HepG2 (cell line): ENCODE measurements at places on chromosomes 5 and 9. TPM values are rescaled to one million over a fixed set of nuclear protein-coding genes. Genes with fewer than 3 reads are reported as not detected.
A peak's percentile ranks its signal among the peaks of the same experiment; 100 is the strongest.

DNA sequence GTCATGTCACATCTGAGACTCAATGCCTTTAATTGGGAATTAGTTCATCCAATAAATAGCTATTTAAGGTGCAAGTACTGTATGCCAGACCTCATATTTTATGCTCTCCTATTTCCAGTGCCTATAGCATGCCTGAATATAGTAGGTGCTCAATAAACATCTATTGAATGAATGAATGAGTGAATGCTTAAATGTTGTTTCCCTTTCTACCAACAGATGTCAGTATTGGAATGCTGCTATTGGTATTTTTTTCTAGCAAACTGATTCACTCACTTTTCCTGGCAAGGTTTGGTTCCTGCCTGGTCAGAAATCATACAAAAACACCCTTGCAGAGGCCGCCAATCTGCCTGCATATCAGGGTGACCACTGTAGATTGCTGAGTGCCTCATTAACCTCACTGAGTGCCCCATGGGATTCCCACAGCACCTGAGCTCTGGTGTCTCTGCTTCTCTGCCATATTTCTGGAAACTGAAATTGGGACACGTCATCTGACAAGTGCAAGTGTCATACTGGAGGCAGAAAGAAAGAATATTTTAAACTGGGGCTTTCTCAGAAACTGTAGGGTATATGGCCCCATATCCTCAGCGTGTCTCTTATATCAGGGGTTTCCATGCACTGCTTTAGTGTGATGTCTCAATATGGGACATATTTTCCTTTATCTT, 359.7 kb downstream of the TRIM32 start:
- no peak overlapping the region for H3K27ac ChIP-seq
- DNase-seq: no peak
- H3K4me1 ChIP-seq: no peaks in the 10 kb centered on the region
- H3K36me3 ChIP-seq: no peaks in the 10 kb centered on the region
- no peaks in the 10 kb centered on the region for H3K27me3 ChIP-seq
- H3K4me3 ChIP-seq: no peak overlapping the region

GRCh38 chr5:33901156-33901555, 9.4 kb upstream of the ADAMTS12 start:
- DNase-seq: no peak
- H3K27ac ChIP-seq: no peak overlapping the region
- no peaks in the 10 kb centered on the region for H3K27me3 ChIP-seq
- no peaks in the 10 kb centered on the region for H3K4me1 ChIP-seq
- no peaks in the 10 kb centered on the region for H3K36me3 ChIP-seq
- no peak overlapping the region for H3K4me3 ChIP-seq

- no peaks in the 10 kb centered on the region for H3K4me1 ChIP-seq
- H3K27me3 ChIP-seq: peaks cover 6% of the 10 kb centered on the region; the same call in 1 of the 3 replicates
- DNase-seq: no peak
- H3K36me3 ChIP-seq: no peaks in the 10 kb centered on the region
- H3K27ac ChIP-seq: no peak overlapping the region
- no peak overlapping the region for H3K4me3 ChIP-seq
Observed at GRCh38 chr5:132251220-132251725, 6.2 kb upstream of the PDLIM4 start.

DNA sequence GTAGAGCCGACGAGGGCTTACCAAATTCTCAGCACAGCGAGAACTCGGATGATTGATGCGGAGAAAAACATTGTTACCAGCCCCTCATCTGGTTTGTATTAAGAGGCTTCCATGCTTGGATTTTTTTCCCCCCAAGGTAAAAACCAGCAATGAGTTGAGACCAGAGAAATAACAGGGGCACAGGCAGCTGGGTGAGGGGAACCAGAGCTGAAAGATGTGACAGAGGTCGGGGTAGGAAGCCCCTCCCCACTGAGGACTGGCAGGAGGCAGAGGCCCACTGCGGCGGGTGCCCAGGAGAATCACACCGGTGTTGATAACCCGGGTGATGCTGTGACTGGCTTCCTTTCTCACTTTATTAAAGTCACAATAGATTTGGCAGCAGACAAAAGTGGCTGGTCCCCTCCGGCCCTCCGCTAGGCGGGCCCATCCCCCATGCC, 116.5 kb upstream of the PHYKPL start:
- H3K36me3 ChIP-seq: no peaks in the 10 kb centered on the region
- H3K27ac ChIP-seq: no peak overlapping the region
- H3K4me1 ChIP-seq: no peaks in the 10 kb centered on the region
- peaks cover 1% of the 10 kb centered on the region; the same call in 1 of the 2 replicates for H3K27me3 ChIP-seq
- DNase-seq: no peak

DNA sequence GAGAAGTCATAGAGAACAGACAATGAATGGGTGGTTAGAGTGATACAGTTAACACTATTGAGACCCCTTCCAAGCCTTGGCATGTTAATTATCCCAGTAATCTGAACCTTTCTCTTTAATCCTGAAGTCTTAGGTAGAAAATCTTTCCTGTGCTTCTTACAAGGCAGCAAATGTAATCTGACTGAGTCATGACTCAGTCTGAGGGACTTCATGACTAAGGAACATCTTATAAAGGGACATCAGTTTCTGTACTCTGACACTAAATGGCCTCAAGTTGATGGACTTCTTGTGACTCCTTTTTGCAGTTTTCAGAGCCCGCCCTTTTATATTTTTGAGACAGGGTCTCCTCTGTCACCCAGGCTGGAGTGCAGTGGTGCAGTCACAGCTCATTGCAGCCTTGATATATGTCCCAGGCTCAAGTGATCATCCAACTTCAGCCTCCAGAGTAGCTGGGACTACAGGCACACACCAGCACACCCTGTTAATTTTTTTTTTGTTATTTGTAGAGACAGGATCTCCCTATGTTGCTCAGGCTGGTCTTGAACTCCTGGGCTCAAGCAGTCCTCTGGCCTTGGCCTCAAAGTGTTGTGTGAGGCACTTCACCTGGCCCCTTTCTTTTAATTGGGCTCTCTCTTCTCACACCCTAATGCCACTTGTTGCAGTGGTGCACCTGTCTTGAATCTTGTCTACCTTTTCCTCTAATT, 9.5 kb downstream of the EXOSC3 start:
- DNase-seq: no peak
- no peak overlapping the region for H3K4me3 ChIP-seq
- H3K36me3 ChIP-seq: peaks cover 8% of the 10 kb centered on the region

GRCh38 chr9:107404736-107405135, 84.8 kb downstream of the KLF4 start:
- H3K36me3 ChIP-seq: no peaks in the 10 kb centered on the region
- no peak for DNase-seq
- H3K4me3 ChIP-seq: no peak overlapping the region
- H3K27ac ChIP-seq: no peak overlapping the region
- H3K4me1 ChIP-seq: no peaks in the 10 kb centered on the region

CERCAM gene
- polyA plus RNA-seq: 17.1 and 19.6 TPM in 2 replicates

LMNB1 gene
- polyA plus RNA-seq: 9.9 and 12.5 TPM in 2 replicates

GRCh38 chr5:3854188-3854821, 258.7 kb downstream of the IRX1 start:
- H3K27me3 ChIP-seq: no peaks in the 10 kb centered on the region; the same call in 2 of the 3 replicates
- H3K27ac ChIP-seq: no peak overlapping the region
- no peaks in the 10 kb centered on the region for H3K4me1 ChIP-seq
- DNase-seq: no peak
- H3K4me3 ChIP-seq: no peak overlapping the region

GRCh38 chr5:10712574-10713366, 48.3 kb downstream of the DAP start:
- H3K36me3 ChIP-seq: peaks cover 68% of the 10 kb centered on the region
- H3K4me3 ChIP-seq: no peak overlapping the region

- no peaks in the 10 kb centered on the region for H3K4me1 ChIP-seq
- H3K36me3 ChIP-seq: no peaks in the 10 kb centered on the region
- no peak for DNase-seq
- no peaks in the 10 kb centered on the region for H3K27me3 ChIP-seq
- no peak overlapping the region for H3K4me3 ChIP-seq
Observed at GRCh38 chr5:89929173-89929572, 480.4 kb downstream of the CETN3 start.

GRCh38 chr5:166004006-166004405, 2287.4 kb upstream of the WWC1 start:
- H3K4me3 ChIP-seq: no peak overlapping the region
- H3K36me3 ChIP-seq: no peaks in the 10 kb centered on the region
- no peak overlapping the region for H3K27ac ChIP-seq
- no peak for DNase-seq
- no peaks in the 10 kb centered on the region for H3K4me1 ChIP-seq

SLCO6A1 gene
- 0.35 and 0.48 TPM in 2 replicates for polyA plus RNA-seq

GRCh38 chr5:93800988-93801811, 59.8 kb upstream of the POU5F2 start:
- H3K27me3 ChIP-seq: no peaks in the 10 kb centered on the region
- no peaks in the 10 kb centered on the region for H3K36me3 ChIP-seq
- peaks cover 5% of the 10 kb centered on the region for H3K4me1 ChIP-seq
- DNase-seq: peak; percentile 45

DNA sequence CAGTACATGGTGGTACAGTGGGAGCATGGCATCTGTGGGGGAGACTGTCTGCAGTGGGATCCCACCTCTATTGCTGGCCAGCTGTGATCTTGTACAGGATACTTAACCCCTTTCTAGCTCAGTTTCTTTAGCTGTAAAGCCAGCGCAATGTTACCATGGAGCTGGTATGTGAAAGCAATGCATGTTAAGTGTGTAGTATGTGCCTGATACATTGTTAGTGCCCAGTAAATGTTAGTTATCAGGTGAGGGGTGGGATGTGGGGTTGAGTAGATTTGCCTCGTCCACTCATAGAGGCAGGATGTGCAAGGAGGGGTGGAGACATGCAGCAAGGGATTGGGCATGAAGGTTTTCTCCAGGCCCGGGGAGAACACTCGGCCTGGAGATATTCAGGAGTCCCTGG, 12.3 kb downstream of the ZBED3 start:
- H3K27me3 ChIP-seq: no peaks in the 10 kb centered on the region
- H3K4me3 ChIP-seq: no peak overlapping the region
- no peak for DNase-seq

GRCh38 chr5:26622947-26623346, 415.4 kb downstream of the CDH9 start:
- H3K27ac ChIP-seq: no peak overlapping the region
- DNase-seq: no peak
- no peaks in the 10 kb centered on the region for H3K27me3 ChIP-seq
- H3K4me1 ChIP-seq: no peaks in the 10 kb centered on the region

DNA sequence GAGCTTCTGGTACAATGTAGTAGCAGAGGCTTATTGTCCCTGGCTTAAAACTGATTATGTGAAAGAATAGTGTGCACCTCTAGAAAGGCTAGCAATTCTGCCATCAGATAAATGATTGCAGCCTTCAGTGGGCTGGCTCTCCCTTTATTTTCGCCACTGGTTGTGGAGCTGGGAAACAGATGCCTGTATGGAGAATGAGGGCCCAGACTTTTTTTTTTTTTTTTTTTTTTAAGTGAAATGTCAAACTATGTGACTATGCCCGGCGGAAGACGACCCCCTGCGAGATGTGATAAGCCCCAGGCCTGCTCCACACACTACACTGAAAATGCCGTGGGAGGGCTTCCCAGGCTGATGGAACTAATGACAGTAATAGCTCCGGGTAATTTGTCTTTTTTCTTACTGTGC, 28.7 kb downstream of the ISL1 start:
- H3K27ac ChIP-seq: no peak overlapping the region
- no peak overlapping the region for H3K4me3 ChIP-seq
- H3K27me3 ChIP-seq: no peaks in the 10 kb centered on the region
- no peak for DNase-seq
- no peaks in the 10 kb centered on the region for H3K36me3 ChIP-seq
- H3K4me1 ChIP-seq: no peaks in the 10 kb centered on the region

DNA sequence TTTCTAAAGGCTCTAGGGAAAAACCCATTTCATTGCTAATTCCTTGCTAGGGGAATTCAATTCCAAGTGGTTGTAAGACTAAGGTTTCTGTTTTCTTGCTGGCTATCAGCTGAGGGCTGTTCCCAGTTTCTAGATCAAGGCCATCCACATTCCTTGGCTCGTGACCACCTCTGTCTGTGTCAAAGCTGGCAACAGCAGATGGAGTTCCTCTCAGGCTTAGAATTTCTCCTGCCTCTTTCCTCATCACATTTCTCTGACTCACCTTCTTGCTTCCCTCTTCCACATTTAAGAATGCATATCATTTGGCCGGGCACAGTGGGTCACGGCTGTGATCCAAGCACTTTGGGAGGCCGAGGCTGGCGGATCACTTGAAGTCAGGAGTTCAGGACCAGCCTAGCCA, 19.0 kb downstream of the DAB2IP start:
- H3K4me1 ChIP-seq: peaks cover 10% of the 10 kb centered on the region
- no peaks in the 10 kb centered on the region for H3K36me3 ChIP-seq
- DNase-seq: no peak
- H3K4me3 ChIP-seq: no peak overlapping the region

DNA sequence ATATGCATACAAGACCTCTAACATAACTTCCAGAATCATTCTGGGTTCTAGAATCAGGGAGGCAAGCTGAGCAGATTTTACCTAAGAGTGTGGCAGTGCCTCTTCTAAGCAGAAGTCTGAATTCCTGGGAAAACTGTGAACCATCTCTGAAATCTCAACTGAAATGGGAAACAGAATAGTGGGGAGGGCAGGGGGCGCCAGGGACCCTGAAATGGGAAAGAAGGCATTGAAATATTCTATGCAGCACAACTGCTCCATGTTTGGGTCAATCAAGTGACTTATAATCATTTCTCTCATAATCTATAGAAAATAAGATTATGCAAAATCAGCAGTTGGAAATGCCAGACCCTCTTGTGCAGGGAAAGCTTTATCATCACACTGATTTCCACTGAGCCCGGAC, 156.1 kb downstream of the EBF1 start:
- no peak for DNase-seq
- no peaks in the 10 kb centered on the region; the same call in 1 of the 2 replicates for H3K27me3 ChIP-seq
- H3K27ac ChIP-seq: no peak overlapping the region
- H3K4me3 ChIP-seq: no peak overlapping the region
- H3K4me1 ChIP-seq: no peaks in the 10 kb centered on the region
- H3K36me3 ChIP-seq: no peaks in the 10 kb centered on the region

GRCh38 chr9:72955126-72955455, 2.2 kb upstream of the ALDH1A1 start:
- H3K36me3 ChIP-seq: no peaks in the 10 kb centered on the region
- no peaks in the 10 kb centered on the region for H3K27me3 ChIP-seq
- H3K27ac ChIP-seq: no peak overlapping the region
- H3K4me3 ChIP-seq: no peak overlapping the region
- peaks cover 24% of the 10 kb centered on the region for H3K4me1 ChIP-seq
- DNase-seq: no peak

PCDHGA11 gene
- polyA plus RNA-seq: 0.04 and 0.05 TPM in 2 replicates

CCL28 gene
- polyA plus RNA-seq: 0.03 and 0.08 TPM in 2 replicates

SNCB gene
- not detected in 2 replicates for polyA plus RNA-seq
